ENCODE measurements at places on chromosomes 2 and 18. TPM values are rescaled to one million over a fixed set of nuclear protein-coding genes. Genes with fewer than 3 reads are reported as not detected.
A peak's percentile ranks its signal among the peaks of the same experiment; 100 is the strongest.

DNA sequence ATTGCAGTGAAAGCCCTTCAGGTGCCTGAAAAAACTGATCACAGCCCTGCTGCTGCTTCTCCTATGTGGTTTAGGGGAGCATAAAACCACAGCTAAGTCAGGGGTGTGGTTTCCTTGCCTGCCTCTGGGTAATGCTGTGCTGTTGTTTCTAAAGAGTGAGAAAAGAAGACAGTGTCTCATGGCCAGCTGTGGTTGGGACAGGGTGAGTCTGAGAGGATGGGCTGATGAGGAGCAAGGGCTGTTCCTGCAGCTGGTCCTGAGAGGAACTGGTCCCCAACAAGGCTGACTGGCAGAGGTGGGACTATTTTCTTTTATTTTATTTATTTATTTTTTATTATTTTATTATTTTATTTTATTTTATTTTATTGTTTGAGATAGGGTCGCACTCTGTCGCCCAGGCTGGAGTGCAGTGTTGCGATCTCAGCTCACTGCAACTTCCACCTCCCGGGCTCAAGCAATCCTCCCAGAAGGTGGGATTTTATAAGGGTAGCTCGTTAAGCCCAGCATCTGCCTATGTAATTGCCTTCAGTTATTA lies 236.7 kb downstream of the FHOD3 start:
- DNase-seq: no peak

GRCh38 chr2:235460548-235461047 lies 33.2 kb upstream of the AGAP1 start:
- no peak for DNase-seq

DNA sequence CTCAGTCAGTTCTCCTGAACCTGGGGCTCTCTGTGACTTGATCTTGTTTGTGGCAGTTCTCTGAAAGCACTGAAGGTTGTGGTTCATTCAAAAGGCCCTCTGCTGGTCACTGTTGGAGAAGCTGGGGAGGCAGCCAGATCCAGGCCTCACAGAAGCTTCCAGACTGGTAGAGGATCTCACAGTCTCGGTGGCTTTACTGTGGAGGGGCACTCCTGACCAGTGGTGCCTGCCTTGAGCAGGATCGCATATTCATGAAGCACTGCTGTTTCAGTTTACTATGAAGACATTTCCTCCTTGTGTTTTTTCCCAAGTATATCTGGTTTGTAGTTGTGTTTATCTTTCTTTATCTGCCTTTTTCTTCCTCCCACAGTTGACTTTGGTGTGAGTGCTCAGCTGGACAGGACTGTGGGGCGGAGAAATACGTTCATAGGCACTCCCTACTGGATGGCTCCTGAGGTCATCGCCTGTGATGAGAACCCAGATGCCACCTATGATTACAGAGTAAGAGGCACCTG lies 133.9 kb downstream of the MAP4K4 start:
- peak; percentile 62 for DNase-seq

Gene MARCHF7
- 92.3 TPM for total RNA-seq

DNA sequence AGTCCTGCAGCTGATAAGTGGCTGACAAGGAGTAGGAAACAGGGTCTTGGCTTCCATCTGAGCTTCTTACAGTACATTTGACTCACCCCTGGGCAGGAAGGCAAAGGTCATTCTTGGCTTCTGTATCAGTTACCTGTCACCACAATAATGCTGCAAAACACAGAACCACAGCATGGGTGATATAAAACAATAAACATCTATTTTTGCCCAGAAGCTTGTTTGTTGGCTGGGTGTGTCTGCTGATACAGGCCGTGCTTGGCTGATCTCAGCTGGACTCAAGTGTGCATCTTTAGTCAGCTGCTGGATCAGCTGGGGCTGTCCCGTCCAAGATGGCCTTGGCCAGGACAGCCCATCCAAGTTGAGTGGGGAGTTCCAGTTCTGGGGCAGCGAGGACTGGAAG lies 34.7 kb downstream of the ONECUT2 start:
- DNase-seq: no peak

Gene G6PC2
- not detected for total RNA-seq

Gene ELOA2
- not detected for total RNA-seq

DNA sequence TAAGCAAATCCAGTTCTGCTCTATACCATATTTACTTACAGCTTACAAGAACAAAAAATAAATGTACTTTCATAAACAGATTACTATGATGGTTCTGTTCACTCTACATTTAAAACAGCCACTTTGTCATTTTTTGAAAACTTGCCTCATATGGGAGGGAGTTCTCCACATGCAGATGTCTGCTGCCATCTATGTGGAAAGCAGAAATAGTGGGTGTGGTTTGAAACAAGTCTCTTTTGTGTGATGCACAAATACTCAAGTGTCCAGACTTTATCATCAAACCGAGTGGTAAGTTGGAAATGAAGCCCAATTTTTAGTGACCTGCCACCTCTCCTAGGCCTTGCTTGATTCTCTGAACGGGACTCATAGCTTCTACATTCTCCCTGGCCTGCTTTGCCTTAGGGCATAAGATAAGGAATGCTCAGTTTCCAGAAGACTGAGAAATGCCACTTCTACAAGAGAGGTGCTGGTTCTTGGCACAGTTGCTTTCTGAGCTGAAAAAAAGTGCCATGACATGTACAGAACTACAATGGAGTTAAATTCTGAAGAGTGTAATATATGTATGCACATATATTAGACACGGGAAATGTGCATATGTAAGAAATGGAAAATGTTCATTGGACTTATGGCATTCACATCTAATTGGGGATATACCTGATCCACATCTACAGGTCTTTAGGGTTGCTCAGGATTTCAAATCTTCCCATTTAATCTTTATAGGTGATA lies 221.0 kb downstream of the SLC8A1 start:
- DNase-seq: no peak

Gene SMAD2
- 49.6 TPM for total RNA-seq

Gene DYTN
- total RNA-seq: not detected

- DNase-seq: no peak
Observed at GRCh38 chr2:165562233-165562632, 92.7 kb downstream of the CSRNP3 start.

DNA sequence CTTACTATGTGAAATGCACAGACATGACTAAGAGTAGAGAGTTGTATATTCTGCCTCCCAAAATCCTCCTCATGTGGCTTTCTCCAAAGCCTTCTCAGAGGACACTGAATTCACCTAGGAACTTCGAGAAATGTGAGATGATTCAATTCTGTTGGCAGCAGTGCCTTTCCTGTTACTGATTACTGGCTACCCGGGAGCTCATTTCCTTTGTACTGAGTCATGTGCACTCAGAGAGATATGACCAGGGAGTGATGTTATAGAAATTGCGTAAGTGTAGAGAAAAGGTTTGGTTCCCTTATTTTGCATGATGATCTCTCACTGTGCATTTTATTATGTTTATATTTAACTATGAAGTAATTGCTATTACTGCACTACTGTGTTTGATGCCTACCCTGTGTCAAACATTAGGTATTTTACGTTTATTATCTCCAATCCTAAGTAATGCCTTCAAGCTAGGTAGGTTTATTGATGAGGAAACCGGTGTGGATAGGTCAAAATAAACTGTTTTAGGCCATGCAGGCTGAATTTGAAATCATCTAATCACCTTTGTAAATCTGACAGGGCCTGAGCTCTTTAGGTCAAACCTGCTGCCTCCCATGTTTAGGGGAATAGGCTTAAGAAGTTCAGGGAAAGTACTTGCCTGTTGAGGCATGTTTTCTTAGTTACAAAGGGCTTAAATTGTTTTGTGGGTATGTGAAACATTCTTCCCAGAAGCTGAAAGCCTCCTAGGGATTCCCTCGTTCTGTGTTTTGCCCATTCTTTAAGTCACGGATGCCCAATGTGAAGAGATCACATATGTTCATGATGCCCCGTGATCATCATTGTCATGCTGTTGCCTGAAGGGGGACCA lies 86.8 kb downstream of the FMNL2 start:
- peak; percentile 93 for DNase-seq

Gene AKAIN1
- total RNA-seq: not detected

- no peak for DNase-seq
Observed at GRCh38 chr2:96146153-96146880, 1.1 kb upstream of the DUSP2 start.

- no peak for DNase-seq
Observed at GRCh38 chr18:6069539-6069938, 174.2 kb upstream of the TMEM200C start.

DNA sequence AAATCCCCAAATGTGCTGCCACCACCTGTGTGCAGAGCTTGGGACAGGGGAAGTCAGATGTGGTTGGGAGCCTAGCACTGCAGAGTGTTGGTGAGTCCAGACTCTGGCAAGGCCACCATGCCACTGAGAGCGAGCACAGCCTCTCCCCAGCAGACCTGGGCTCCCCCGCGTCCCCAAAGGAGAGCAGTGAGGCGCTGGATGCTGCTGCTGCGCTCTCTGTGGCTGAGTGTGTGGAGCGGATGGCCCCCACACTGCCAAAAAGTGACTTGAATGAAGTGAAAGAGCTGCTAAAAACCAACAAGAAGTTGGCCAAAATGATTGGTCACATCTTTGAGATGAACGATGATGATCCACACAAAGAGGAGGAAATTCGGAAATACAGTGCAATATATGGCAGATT lies 10.7 kb downstream of the NAB1 start:
- DNase-seq: no peak

GRCh38 chr2:135965756-135966155 lies 19.7 kb downstream of the DARS1 start:
- no peak for DNase-seq

DNA sequence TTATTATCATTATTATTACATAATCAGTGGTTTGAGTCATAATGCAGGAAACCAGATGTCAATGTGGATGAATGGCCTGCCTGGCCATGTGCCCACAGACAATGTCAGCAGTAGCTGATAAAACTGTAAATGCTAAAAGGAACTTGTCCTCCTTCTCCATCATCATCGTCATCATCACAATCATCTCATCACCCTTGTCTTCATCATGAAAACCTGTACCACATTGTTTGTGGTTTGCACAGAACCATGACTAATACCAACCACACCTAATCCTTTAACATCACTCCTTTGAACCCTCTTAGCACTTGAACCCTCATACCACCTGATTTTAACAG lies 96.0 kb downstream of the HNMT start:
- DNase-seq: peak; percentile 68

- DNase-seq: peak; percentile 21
Observed at GRCh38 chr2:181573140-181573736, 83.7 kb downstream of the CERKL start.

DNA sequence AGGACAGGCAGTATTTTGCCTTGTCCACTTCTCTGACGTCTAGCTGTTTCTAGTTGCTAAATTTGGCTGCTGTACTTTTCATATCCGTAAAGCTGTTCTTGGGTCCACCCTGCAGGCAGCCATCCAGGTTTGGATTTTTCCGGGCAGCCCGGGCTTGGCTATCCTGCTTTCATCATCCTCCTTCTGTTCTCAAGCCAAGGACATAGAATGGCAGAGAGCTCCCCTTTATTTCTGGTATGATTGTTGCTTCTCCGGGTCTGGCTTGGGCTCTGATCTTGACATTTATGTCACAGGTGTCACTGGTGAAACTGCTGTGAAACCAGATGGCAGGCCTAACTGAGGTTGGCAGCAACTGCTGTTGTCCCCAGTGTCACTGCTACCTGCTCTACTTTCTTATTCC lies 35.5 kb downstream of the SCN2A start:
- DNase-seq: no peak

- DNase-seq: no peak
Observed at GRCh38 chr2:153880926-153881325, 9.2 kb downstream of the GALNT13 start.

DNA sequence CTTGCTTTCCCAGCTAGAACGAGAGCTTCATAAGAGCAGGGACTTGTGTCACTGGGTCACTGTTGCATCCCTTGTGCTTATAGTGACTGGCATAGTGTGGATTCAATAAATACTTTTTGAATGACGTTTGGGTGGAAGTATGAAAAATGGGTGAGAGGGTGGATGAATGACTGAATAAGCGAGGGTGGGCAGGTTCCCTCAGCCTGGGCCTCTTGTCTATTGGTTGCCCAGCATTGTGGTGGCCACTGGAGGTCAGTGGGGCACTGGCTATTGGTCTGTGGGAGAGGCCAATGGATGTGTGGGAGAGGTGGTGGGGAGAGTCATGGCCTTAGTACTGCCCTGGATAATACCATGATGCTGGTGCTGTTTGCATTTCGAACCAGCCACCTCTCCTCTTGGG lies 93.8 kb upstream of the SKOR2 start:
- DNase-seq: no peak

DNA sequence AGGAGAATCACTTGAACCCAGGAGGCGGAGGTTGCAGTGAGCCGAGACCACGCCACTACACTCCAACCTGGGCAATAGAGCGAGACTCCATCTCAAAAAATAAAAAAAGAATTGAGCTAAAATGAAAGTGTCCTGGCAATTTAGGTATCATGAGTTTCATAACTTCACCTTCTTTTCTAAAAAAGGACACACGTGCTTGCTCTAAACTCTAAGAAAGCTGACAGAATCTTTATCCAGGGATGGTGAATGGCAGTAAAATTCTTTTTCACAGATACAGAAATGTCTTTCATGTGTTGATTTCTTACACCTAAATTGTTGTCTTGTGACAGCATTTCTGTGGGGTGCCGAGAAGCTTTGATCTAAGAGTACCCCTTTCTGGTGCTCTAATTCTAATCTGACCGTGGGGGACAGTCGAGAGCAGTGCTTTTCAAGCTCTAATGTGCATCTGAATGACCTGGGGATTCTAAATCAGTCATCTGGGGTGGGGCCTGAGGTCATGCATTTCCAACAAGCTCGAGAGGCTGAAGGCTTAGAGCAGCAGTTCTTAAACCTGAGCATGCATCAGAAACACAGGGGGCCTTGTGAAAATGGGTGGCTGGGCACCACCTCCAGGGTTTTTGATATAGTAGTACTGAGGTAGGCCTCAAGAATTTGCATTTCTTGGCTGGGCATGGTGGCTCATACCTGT lies 42.1 kb upstream of the REL start:
- DNase-seq: no peak

Gene EPB41L5
- 13.2 TPM for total RNA-seq

- DNase-seq: no peak
Observed at GRCh38 chr18:8994603-8995002, 107.9 kb upstream of the NDUFV2 start.

DNA sequence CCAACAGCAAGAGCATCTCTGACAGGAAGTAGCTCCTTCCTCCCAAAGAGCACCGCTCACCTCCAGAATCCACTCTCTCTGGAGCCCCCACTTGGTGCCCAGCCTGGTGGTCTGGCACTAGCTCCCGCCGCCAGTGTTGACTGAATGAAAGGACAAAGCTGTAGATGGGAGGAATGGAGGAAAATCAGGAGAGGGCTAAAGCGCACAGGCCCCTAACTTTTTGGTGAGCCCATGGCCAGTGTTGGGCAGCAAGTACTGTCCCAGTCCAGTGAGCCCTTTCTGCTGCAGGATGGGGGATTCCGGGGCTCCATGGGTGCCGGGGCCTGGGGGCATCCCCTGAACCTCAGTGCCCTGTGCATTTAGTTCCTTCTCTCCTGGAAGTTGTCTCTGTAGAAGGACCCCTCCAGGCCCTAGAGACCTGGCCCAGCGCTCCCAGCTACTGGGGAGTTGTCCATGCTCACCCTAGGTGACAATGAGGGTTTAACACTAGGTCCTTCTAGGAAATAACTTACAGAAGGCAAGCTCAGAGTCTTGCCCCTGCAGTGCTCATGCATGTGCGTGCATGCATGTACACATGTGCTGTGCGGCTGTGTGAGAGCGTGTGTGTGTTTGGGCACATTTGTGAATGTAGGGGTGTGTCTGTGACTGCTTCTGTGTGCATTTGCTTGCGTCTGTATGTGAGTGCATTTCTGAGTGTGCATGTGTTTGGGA lies 33.6 kb downstream of the GLI2 start:
- DNase-seq: no peak

Data from dermis microvascular lymphatic vessel endothelial cell (primary cell).